CD8-positive, alpha-beta T cell (primary cell): ENCODE measurements at places on chromosomes 13 and 19.

GRCh38 chr19:6126335-6126974 is 9.0 kb upstream of the ACSBG2 start:
- no peak for DNase-seq

DNA sequence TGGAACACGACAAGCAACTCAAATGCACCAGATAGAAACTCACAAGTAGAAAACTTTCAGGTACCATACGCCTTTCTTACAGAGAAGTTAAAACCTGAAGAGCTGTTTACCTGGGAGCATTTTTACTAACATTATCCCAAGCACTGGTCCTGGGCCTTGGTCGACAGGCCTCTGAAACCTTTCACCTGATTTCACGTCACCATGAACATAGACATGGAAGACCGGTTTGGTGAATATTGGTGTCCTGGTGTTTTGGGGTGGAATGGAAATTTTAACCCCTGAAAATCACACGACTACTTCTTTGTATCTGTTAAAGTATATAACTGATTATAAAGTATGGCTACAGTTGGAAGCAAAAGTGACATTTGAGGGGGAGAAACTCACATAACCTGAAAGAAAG is 176.6 kb upstream of the ARGLU1 start:
- no peak for DNase-seq

DNA sequence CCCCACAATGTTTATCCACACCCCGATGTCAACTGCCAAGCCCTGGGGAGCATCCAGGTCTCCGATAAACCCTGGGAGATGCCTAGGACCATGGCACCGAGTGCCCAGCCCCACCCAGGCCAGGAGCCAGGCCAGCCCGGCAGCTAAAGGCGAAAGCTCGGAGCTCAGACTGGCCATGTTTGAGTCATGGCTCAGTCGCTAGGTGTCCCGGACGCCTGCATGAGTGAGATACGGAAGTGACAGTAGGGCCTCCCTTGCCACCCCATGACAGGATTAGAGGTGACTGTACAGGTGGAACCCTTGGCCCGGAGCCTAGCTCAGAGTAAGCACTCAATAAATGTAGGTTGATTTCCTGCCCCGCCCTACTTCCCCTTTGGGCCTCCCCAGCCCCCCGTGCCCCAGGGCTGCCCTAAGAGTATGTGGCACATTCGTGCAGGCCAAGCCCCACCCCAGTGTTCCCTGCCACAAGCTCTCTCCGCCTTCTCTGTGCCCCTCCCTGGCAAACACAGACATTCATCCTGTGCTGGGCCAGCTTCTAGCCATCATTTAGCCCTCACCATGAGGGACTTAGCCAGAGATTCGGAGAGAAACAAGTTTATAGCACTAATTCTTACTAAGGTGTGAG is 5.8 kb upstream of the TPM4 start:
- peak; percentile 88 for DNase-seq

- peak; percentile 57 for DNase-seq
Measured at GRCh38 chr19:47471733-47472457, at the start of gene SLC8A2. Gene SLC8A2 (minus strand): TSS chr19:47471893. CDS start chr19:47466403, 5,490 bp downstream.

- DNase-seq = no peak
Measured at GRCh38 chr13:112106478-112107141, 39.7 kb downstream of the SOX1 start.
